ENCODE measurements at places on chromosomes 1 and 21. TPM values are rescaled to one million over a fixed set of nuclear protein-coding genes. Genes with fewer than 3 reads are reported as not detected.

DNA sequence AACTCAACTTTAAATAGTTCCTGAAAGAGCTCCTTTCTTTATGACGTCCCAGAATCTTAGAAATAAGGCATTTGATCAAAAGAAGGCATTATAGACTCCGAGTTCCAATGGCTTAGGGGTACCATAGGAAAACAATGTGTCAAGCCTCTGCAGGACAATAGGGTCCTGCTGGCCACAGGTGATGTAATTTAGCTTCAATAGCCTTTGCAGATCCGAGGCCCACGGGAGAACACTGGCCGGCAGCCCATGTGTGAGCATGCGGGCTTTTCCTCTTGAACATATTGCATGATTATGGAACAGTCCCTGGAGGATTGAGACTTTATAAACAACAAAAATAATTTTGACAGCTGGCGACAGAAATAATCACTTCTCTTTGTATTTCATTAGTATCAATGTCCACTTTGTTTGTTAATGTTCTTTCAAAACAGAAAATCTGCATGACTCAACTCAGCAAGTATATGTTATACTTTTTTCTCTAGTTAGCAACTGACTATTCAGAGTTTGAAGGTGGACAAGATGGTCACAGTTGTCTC, 49.0 kb upstream of the NR5A2 start:
- H3K36me3 ChIP-seq = no peaks in the 10 kb centered on the region
- H3K27ac ChIP-seq = no peak overlapping the region
- H3K4me1 ChIP-seq = no peaks in the 10 kb centered on the region
- H3K4me3 ChIP-seq = no peak overlapping the region

- H3K27me3 ChIP-seq = no peaks in the 10 kb centered on the region
- DNase-seq = no peak
- H3K4me1 ChIP-seq = no peaks in the 10 kb centered on the region
- no peaks in the 10 kb centered on the region for H3K36me3 ChIP-seq
Measured at GRCh38 chr21:45506241-45506817, 35.9 kb downstream of the SLC19A1 start.

The SPRR1A gene
- not detected for total RNA-seq

- no peaks in the 10 kb centered on the region for H3K36me3 ChIP-seq
- DNase-seq = no peak
- H3K27ac ChIP-seq = no peak overlapping the region
- peaks cover 21% of the 10 kb centered on the region for H3K27me3 ChIP-seq
- H3K4me3 ChIP-seq = no peak overlapping the region
- no peaks in the 10 kb centered on the region for H3K4me1 ChIP-seq
Measured at GRCh38 chr1:110551278-110551809, 32.4 kb upstream of the KCNA10 start.

The SPOCD1 gene
- total RNA-seq = not detected

The CR2 gene
- total RNA-seq = 1.9 TPM

- H3K36me3 ChIP-seq = no peaks in the 10 kb centered on the region
- H3K27ac ChIP-seq = no peak overlapping the region
Measured at GRCh38 chr1:232017057-232017456, 390.5 kb downstream of the DISC1 start.
